GM12865 (cell line): ENCODE measurements at places on chromosomes 7 and 10.

GRCh38 chr7:51129527-51130472, 186.8 kb downstream of the COBL start:
- DNase-seq, result no peak

DNA sequence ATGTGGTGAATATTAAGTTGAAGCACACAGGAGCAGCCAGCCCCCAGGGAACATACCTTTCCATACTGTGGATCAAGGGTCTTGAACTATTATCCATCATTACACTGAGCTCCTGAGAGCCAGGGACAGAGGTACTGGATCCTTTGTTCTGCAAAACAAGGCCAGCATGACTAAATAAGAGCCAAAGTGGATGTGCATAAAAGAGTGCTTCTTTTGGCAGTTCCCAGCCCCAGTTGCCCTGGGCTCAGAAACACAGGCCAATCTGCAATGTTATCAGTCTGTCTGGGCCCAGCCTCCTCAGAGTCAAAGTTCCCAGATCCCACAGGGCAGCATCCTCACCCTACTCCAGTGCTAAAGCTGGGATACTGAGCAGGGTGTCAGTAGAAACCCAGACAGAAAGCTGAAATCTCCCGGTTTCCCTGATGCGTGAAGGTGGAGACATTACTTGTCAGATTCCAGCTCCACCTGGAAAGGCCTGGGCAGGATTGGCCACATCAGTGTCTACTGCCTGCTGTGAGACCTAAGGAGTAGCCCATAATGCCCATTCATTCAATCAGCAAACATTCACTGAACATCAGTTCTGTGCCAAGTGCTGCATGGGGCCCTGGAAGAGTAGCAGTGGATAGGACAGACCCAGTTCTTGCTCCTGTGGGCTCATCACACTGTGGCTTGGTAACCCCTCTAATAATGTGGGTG, 342.7 kb downstream of the CXCL12 start:
- DNase-seq, result no peak

- no peak for DNase-seq
Observed at GRCh38 chr7:92843034-92843760, 6.8 kb upstream of the CDK6 start.

GRCh38 chr7:99125505-99125865, 18.4 kb downstream of the SMURF1 start:
- DNase-seq, result no peak

- no peak for DNase-seq
Observed at GRCh38 chr7:123329988-123330643, 130.3 kb upstream of the SLC13A1 start.

GRCh38 chr7:101179713-101180112, 380 bp downstream of the NAT16 start:
- no peak for DNase-seq

GRCh38 chr10:50228672-50229071, 22.6 kb downstream of the ASAH2 start:
- DNase-seq, result no peak

DNA sequence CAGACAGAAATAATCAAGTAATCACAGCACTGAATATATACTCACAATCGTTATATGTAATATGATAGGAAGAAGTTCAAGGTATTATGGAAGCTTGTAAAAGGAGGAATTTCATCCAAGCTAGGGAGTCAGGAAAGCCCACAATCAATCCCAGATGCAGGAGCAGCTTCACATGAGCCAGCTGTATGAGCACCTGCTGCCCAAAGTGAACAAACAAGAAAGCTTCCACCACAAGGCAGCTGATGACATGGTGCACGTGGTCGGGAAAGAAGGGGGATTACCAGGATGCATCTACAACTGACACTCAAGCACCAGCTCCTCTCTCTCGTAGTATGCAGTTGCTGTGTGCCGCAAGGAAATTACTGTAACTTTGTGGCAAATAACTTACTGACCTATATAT, 225.2 kb downstream of the XPNPEP1 start:
- DNase-seq, result peak; percentile 6

DNA sequence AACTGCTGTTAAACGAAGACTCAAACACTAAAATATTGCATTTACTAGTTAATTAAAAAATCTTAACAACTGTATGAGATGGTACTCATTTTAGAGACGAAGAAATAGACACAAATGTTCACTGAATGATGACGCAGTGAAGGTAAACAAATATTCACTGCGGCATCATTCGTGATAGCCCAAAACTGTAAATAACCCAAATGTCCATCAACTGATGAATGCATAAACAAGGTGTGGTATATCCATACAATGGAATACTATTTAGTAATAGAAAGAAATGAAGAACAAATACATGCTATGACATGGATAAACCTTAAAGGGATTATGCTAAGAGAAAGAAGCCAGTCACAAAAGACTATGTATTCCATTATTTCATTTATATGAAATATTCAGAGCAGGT, 51.4 kb downstream of the CDK6 start:
- no peak for DNase-seq

GRCh38 chr10:132670546-132671227, 115.3 kb downstream of the NKX6-2 start:
- no peak for DNase-seq

DNA sequence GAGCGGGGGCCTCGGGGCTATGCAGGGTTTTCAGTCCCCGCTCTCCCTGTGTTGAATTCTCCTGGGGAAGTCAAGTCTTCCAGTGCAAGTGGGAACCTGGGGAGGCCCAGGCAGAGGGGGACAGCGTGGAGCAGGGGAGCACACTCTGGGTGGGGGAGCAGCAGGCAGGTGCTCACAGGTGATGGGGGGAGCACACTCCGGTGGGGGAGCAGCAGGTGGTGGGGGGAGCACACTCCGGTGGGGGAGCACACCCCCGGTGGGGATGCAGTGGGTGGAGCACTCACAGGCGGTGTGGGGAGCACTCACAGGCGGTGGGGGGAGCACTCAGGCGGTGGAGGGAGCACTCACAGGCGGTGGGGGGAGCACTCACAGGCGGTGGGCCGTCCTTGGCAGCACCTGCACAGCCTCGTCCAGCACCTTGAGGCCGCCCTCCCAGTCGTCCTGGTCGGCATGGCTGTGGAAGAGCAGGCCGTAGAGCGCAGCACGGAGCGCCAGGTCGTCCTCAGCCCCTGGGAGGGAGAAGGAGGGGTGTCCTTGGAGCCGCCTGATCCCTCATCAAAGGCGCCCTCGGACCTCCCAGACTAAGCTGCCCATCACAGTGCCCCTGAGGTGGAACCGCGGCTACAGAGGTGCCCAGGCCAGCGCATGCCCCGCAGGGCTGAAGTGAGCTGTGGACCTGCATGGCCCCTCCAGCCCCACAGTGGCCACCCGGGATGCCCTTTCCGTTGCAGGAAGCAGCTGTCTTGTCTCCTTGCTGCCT, 56.7 kb downstream of the CFAP46 start:
- DNase-seq, result no peak

- peak; percentile 13 for DNase-seq
Observed at GRCh38 chr10:89242345-89242684, 9.3 kb downstream of the LIPA start.

GRCh38 chr7:85342781-85343180, 155.9 kb upstream of the SEMA3D start:
- DNase-seq, result no peak

DNA sequence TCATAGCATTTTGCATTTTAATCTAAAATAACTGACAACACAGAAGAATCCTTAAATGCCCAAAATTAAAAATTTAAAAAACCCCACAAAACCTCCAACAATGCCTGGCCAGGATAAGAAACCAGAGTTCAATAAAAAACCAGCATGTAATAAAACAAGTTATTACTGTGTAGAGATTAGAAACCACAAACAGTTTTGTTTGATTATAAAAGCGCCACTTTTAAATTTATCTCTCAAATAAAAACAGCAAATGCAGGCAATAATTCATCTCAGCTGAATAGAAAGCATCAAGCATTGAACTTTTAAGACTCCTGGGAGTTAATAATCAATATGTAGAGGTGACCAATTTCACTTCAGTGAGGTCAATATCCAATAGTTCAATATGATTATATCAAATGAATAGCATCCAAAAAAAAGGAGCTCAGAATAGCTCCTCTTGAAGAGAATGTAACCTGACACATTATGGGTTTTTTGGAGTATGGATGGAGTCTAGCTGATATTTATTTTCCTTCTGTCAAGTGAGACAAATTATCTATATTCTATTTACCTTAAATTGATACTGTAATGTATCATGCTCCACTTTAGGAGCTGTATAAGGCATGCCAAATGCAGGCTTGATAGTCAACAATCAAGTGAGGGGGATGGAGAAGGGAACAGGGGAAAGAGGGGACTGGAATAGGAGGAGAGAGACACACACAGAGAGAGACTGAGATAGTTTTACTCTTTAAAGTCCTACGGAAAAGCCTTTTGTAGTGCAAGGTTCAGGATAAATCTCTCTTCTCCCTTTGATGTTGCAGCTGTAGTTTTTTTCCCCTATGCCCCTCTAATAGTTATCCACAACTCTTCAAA, 130.9 kb downstream of the RSU1 start:
- no peak for DNase-seq

GRCh38 chr10:69863580-69863979, 61.9 kb downstream of the COL13A1 start:
- DNase-seq, result no peak

GRCh38 chr10:130745251-130745650, 566.3 kb downstream of the TCERG1L start:
- DNase-seq, result no peak

DNA sequence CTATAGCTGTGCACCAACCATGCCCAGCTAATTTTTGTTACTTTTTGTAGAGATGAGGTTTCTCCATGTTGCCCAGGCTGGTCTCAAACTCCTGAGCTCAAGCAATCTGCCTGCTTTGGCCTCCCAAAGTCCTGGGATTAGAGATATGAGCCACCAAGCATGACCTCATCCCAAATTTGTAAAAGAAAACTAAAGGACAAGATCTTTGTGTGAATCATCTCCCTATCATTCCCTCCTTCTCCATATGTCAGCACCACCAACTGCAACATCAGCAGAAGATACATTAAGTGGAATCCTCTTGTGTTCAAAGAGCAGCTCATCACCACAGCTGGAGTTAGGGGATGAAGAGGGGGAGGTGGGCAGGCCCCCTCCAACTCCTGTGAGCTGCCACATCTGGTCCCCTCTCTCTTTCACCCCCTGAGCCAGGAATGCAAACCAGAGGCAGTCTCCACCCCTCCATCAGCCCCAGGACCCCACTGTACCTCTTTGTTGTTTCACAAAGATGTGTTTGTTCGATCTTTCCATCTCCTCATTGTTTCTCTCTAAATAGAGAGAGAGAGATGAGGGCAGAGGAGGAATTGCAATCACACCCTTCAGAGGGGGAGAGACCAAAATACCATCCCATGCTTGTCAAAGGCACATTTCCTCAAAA, 47.3 kb upstream of the PIP4K2A start:
- no peak for DNase-seq

GRCh38 chr7:2965745-2966270, 77.9 kb downstream of the CARD11 start:
- DNase-seq, result no peak

- no peak for DNase-seq
Observed at GRCh38 chr7:155355745-155356144, 58.1 kb downstream of the INSIG1 start.

DNA sequence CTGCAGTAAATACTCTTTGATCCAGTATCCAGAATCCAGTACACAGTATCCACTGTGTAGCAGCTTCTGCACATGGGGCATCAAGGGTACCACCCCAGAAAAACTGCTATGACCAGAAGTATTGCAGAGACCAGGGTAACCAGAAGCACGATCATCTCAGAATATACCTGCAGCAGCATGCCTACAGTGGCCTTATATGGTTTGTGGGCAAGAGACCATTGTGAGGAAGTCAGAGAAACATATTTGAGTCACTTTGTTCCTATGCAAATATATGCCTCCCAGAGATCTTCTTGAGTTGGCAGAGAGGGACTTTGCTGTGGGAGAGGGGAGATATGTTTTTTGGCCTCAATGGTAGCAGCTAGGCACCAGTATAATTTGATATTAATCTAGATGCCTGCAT, 206.4 kb upstream of the LRRTM3 start:
- DNase-seq, result no peak

GRCh38 chr10:104096692-104097091, 11.0 kb upstream of the COL17A1 start:
- no peak for DNase-seq

DNA sequence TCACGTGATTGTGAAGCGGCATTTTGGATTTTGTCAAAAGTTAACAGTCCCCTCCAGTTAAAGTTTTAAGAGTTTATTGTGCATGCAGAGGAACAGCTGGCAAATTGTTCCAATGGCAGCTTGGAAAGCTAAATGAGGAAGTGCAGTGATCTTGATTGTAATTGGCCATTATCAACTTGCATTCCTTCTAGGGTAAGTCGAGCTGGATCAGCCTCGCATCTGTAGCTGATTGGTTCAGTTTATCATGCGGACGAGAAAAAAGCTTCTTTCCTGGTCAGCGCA, 566 bp downstream of the ZNF789 start:
- DNase-seq, result peak; percentile 68

GRCh38 chr10:96130326-96130995, 364 bp downstream of the ZNF518A start:
- DNase-seq, result peak; percentile 94

GRCh38 chr7:112212571-112212970, 6.1 kb downstream of the ZNF277 start:
- DNase-seq, result no peak

GRCh38 chr10:70940834-70941568, 52.6 kb upstream of the PCBD1 start:
- DNase-seq, result no peak

DNA sequence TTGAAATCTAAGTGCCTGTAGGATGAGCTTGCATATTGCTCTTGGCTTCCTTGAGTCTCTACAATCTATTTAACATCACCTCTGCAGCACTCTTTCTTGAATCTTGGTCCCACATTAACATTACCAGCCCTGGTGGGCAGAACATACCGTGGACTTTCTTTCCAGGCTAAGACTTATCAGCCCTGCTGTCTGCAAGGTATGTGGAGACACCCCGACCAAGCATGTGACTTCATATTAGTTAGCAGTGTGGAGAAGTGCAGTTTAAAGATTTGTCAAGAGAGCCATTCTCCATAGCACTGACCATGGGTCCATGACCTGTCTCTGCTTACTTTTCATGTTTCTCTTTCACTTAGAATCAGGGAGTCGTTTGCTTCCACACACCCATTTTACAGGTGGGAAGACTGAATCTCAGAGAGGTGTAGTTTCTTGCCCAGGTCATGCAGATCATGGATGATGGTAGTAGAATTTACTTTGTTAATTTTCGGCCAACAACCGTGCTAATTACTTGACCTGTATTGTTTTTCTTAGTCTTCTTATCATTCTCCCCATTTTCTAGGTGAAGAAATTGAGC, 6.0 kb downstream of the CCNY start:
- peak; percentile 15 for DNase-seq

DNA sequence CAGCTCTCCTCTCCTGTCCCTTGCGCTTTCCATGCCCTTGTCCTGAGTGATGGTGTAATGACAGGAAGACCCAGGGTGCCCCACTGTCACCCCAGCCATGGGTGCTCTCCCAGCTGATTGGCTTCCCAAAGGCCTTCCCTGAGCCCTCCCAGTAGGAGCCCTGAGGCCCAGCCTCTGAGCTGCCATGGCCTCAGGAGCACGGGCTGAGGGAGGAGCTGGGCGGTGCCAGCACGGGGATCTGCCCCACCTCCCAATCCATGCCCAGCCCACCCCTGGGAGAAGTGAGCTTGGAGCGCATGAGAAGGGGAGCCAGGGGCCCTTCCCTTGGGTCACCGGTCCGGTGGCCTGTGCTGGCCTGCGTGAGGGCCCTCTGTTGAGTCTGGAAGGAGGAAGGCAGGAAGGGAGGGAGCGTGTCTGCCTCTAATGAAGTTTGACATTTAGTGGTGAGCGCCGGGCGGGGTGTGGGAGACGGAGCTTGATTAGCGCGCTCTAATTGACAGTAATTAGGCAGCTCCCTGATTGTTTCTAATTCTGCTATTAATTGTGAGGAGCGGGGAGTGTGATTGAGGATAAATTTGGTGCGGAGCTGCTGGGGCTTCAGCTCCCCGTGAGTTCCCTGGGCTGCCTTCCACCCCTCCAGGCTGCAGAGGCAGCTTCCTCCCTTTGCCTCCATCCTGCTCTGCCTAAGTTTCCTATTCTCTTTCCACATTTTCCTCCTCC, 28.3 kb downstream of the GBX1 start:
- no peak for DNase-seq
